ENCODE measurements at places on chromosomes 6 and 20.

DNA sequence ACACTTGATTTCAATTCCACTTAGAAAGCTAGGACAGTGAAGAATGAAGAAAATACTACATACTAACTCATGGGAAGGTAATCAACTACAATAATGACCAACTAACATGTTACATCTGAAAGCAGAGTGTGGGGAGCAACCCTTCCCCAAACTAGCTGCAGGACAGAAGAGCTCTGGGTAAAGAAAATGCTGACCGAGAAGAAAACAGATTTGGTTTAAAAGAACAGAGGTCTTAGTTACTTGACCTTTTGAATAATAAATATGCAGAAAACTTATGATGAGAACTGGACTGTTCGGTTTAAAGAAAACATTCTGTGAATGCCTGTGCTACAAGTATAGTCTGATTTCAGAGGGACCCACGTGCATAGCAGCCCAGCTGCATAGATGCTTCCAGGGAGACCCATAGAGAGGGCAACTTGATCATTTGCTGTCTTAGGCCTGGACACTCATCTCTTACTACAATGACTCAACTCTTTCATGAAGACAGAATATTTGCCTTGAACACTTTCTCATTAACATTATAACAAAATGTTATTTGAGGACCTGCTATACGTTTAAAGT is 53.5 kb downstream of the RALGAPA2 start:
- no peak for DNase-seq

GRCh38 chr20:8346700-8347270 is 214.7 kb downstream of the PLCB1 start:
- DNase-seq: no peak

GRCh38 chr6:54403096-54403495 is 94.9 kb downstream of the TINAG start:
- DNase-seq: no peak

DNA sequence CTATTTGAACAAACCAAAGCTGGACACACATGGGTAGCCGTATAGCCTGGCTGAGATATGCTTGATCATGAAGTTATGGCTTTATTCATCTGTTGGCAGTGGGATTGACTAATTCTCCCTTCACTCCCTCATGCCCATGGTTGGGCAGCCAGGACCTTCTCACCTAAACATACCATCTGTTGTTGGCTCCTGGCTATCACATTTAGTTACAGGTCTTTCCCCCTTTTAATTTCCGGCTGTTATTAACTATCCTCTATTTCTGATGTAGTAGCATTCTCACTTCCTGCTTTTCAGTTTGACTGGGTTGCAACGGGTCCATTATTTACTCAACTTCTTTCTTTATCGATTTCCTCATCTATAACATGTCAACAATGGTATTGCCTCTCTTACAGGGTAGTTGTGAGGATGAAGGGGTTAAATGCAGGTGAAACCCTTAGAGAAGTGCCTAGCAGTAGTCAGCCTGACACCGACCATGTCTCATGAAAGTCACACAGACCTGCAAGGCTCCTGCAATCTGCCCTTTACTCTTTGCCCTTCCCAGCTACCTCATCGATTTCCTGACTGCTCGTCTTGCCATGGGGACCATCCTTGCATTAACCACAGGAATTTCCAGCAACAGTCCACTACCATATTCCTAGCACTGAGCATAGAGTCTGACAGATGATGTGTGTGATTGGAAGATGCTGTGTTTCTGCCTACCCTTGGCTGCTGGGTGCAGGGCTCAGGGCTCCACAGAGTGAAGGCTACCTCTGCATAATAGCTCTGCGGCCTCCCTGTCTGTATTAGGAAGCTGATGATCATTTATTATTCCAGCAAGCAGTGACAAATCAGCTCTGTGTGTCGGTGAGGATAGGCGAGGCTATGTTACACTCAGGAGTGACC is 42.2 kb downstream of the PPP1R14C start:
- no peak for DNase-seq

DNA sequence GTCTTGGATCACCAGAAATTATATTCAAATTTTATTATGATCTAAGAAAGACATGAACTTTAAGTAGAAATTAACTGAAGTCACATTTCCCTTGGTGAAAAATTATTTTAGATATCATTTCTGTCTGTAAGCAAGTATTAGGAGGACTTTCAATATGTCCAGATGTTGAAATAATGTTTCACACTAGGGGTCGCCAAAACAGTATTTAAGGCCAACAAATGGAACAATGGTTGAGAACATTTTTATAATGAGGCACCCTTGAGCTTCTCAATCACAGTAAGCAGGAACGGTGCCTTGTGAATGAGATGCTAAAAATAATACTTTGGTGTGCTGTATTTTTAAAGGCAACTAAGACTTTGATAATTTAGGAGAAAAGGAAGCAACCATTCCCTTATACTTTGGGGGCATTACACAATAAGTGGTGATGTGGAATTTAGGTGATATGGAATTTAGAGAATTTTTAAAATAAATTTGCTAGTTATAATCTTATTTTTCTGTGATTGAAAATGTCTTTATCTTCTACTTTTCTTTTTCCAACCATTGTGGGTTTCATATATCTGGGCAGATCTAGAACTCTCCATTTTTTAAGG is 9.6 kb upstream of the SF3B5 start:
- no peak for DNase-seq

GRCh38 chr6:7087066-7087465 is 20.7 kb upstream of the RREB1 start:
- DNase-seq: no peak

DNA sequence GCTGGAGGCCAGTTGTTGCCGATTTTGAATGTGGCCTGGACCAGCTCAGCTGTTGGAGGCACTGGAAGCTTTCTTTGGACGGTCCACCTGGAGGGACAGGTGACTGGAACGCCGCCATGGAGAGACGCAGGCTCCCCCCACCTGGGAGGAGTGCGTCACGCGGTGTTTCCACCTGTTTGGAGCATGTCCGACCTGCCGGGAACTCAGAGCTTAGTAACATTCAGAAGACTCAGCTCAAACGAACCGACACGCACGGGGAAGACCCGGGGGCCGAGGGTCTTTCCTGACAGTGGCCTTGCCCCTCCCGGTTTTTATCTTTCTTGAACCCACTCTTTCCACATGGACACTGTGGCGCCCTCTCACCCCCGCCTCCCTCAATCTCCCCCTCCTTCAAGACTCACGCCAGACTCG is 141.6 kb downstream of the SMOC2 start:
- no peak for DNase-seq

DNA sequence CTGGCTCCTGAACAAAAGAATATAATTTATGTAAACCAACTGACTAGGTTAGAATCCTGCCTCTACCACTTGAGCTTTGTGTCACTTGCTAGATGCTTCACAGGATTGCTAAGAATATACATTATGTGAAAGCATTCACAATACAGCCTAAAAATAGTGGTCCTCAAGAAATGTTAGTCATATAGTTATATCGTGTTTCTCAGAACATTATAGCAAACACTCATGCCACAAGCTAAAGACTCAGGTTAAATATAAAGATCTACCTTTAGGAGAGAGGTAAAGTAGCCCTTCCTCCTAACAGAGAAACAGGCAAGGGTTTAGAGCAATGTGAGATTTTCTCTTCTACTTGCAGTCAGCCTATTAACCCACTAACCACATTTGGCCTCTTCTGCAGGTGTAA is 17.8 kb upstream of the ALDH8A1 start:
- DNase-seq: no peak

DNA sequence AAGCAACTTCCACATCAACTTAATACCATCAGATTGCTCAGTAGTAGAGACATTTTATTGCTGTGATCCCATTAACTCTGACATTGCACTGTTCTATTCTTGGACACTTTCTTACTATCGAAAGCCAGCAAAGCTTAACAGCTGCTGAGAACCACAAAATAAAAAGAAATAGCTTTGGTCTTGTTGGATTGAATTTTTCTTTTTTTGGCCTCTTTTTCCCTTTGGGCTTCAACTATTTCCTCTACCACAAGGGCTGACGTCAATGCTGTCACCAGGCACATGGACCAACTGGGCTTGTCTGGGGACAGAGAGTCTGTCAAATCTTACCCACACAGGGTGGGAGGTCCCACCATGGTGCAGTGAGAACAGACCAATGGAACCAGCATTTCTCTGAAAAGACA is 63.4 kb upstream of the ENPP5 start:
- no peak for DNase-seq

- DNase-seq: no peak
Measured at GRCh38 chr6:100096341-100096740, 102.3 kb upstream of the MCHR2 start.

DNA sequence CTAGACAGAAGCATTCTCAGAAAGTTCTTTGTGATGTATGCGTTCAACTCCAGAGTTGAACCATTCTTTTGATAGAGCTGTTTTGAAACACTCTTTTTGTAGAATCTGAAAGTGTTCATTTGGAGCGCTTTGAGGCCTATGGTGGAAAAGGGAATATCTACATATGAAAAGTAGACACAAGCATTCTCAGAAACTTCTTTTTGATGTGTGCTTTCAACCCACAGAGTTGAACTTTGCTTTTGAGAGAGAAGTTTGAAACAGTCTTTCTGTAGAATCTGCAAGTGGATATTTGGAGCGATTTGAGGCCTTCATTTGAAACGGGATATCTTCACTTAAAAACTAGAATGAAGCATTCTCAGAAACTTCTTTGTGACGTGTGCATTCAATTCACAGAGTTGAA is 582.6 kb upstream of the ZNF337 start:
- no peak for DNase-seq

GRCh38 chr6:45563844-45564243 is 186.1 kb upstream of the SUPT3H start:
- DNase-seq: no peak

DNA sequence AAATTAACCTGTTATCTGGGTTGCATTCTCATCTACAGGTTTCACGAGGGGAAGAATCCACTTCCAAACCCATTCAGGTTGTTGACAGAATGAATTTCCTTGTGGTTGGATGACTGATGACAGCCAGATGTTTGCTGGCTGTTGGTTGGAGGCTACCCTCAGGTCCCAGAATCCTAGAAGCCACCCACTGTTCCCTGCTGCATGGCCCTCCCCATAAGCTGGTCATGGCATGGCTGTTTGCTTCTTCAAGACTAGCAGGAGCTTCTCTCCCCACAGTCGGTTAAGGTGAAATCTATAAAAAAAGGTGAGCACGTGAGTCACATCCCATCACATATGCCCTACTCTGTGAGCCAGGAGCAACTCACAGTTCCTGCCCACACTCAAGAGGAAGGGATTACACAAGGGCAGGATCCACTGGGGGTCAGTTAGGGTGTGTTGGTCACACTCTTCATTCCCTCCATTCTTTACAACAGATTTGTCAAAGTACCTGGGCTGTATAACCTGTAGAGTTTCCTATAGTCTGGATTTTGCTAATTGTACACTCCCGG is 19.5 kb upstream of the RPS10 start:
- DNase-seq: no peak

DNA sequence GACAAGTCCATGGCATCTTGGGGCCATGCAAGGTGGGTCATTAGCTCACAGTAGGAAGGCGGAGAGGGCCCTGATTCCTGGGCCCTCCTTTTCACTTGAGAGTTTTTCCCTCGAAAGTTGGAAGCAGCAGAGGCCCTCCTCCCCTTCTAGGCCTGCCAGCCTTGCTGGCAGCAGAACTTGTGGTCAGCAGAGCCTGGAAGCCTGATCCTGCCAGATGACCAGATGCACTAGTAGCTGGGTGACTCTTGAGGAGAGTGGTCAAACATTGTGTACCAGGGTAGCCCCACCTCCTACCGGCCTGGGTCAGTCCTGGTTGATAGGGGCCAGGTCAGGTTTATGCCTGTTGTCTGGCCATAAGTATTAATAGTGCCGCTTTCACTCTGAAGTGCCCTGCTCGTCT is 3.8 kb upstream of the HMGA1 start:
- DNase-seq: no peak

DNA sequence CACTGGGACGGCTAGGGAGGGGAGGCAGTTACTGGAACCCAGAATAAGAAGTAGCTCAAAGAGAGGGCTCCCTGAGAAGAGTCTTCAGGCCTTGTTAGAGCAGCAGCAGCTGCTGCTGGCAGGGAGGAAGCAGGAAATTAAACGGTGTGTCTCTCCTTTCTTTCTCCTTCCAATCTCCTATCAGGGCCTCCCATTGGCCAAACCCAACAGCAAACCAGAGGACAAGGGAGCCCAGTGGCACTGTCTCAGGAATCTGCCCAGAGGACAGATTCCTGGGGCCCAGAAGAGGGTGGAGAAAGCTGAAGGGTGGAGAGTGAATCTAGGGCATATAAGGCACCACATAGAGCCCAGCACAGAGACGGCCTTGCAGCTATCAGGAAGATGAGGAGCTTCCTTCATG is 10.2 kb downstream of the BTN3A1 start:
- no peak for DNase-seq

DNA sequence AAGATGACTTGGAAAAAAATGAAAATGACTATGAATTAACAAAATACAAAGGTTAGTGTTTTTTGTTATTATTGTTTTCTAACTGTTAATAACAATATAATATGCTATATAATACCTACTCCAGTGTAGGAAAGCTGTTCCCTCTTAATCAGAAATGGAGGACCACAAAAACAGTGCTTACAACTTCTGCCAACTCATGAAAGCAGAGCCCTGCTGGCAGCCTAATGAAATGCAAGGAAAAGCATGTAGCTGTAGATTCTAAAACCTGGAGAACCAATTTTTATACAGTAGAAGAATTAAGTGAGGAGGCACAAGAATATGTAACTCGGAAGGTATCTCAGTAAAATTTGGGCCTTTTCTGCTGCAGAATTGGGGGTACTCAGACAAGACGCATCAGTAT is 29.4 kb downstream of the PHIP start:
- DNase-seq: no peak

DNA sequence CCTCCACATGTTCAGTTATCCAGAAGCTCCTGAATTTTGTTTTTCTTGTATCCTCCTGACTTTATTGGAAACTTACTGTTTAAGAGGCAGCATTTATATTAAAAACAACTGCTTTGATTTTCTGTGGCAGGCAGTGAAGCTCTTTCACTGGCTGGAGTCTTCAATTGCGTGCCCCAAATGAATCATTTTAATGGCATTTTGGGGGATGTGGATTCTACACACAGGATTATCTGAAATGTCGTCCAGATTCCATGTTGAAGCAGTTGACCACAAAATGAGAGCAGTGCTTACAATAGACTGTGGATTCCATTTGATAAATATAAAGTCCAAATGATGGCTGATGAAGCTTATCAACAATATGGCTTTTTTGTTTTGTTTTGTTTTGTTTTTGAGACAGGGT is 41.0 kb upstream of the HIVEP1 start:
- DNase-seq: no peak

DNA sequence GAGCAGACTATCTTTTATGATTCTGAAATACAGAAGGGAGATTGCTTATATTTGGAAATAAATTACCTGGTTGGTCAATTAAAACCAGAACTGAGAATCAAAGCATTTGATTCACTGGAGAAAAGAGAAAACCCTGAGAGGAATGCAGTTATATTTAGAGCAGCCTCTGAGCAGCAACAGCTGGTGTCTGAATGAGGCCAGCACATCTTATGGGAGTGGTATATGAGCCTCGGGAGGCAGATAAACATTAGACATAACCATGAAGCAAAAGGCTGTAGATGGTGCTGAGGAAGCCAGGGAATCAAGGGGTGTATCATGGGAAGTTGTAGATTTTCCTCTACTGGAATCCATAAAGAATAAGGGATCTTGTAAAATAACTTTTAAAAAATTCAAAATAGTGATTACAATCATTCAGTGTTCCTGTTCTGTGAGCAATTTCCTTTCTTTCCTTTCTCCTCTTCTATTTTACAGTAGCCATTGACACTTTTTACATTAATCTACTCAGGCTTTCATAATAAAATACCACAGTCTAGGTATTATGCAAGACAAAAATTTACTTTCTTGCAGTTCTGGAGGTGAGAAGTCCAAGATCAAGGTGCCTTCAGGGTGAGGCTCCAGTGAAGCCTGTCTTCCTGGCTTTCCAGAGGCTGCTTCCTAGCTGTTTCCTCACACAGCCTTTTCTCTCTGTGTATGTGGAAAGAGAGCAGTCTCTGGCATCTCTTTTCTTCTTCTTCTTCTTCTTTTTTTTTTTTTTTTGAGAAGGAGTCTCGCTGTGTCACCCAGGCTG is 32.8 kb upstream of the ENPP5 start:
- no peak for DNase-seq

Measured in stimulated activated CD8-positive, alpha-beta memory T cell treated with anti-CD3 and anti-CD28 coated beads, Interleukin-7, amount 100 ng/mL, for 1 hour (primary cell).